Endothelial cell of umbilical vein (primary cell): ENCODE measurements at places on chromosomes 7 and 10. TPM values are rescaled to one million over a fixed set of nuclear protein-coding genes. Genes with fewer than 3 reads are reported as not detected.
A peak's percentile ranks its signal among the peaks of the same experiment; 100 is the strongest.

GRCh38 chr7:151408839-151409666 is 785 bp downstream of the WDR86 start:
- DNase-seq, result no peak

DNA sequence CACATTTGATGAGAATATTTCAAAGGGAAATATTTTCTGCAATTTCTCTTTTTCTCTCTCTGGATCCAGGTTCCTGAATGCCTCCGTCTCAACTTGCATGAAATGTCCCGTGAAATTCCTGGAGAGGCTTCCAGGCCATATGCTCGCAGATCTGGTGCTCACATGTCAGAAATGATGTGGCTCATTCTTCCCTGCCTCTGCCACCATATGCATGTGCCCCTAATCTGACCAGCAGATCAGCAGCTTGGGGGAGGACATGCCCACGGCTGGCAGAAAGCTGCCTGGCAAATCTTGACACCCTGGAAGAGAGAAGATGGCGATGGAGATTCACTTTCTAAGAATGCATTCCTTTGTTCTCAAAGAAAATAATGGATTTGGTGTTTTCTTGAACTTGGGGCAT is 490.7 kb downstream of the RPS24 start:
- DNase-seq, result no peak

DNA sequence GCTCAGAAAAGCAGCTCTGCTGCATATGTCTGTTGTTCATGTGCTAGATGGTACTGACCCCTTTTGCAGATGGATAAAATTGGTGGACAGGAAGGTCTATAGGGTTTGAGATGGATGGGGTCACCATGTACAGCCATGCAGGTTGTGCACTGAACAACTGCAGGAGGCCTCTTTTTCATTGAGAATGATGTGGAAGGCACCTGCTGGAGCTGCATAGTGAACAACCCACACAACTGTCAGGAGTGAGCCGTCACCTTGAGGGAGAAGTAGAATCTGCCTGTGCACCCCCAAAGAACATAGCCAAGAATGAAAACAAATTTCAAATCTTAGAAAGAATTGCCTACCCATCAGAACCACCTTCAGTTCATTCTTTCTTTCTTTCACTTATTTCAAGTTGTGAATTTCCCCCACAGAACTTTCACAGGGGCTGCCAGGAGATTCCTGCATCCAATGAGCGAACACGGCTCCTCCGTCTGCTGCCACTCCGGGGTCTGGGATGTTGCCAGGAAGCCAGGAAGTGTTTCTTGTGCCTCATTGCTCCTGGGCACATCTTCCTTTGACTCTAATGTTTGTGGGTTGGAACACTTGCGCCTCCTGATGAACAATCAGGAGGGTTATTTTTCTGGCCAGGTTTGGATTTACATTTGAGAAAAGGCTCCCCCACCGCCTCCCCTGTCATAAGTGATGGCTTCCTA is 53.7 kb upstream of the DOCK1 start:
- DNase-seq, result no peak

- peak; percentile 72 for DNase-seq
Observed at GRCh38 chr10:128061306-128062300, 64.6 kb downstream of the MKI67 start.

GRCh38 chr7:66957595-66958290 is 36.7 kb downstream of the TMEM248 start:
- DNase-seq, result no peak

DNA sequence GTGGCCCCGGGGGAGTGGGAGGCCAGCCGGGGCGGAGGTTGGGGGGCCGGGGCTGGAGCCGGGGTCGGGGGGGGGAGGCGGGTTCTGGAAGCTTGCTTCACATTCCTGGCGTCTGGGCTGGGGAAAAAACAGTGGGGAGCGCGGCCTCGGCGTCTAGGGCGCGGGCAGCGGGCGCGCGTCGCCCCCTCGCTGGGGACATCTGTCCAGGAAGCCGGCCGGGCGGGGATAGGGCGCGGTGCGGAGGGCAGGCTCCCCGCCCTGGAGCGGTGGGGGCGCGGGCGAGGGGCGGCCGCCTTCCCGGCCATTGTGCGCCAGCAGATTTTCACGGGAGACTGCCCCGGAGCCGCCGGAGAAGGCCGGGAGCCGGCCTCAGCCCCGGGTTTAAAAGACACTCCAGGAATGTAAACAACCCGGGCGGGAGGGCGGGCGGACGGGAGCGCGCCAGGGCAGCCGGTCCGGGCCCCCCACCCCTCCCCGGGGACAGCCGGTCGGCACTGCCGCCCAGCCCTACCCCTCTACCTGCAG is 1.4 kb downstream of the ZMIZ1 start:
- no peak for DNase-seq

Gene ANXA8
- total RNA-seq, result not detected in 2 replicates

DNA sequence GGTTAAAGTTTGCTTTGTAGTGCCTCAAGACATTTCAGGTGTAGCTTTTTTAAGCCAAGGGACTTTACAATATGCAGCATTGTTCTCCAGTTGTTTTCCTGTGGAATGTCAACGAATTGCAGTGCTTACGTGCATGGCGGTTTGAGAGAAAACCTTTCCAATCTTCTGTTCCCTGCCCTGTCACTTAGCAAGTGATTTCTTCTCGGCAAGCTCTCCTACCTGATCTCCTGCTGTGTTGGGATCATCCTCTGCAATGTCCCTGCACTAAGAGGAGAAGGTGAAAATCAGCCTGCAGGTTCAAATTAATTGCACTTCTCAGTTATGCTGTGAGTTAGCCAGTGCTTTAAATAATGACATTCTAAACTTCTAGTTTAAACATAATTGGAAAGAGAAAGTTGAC is 197.6 kb upstream of the FZD1 start:
- no peak for DNase-seq

Gene SCIN
- 0.69 TPM in 1 of 2 replicates, not detected in the other for total RNA-seq

DNA sequence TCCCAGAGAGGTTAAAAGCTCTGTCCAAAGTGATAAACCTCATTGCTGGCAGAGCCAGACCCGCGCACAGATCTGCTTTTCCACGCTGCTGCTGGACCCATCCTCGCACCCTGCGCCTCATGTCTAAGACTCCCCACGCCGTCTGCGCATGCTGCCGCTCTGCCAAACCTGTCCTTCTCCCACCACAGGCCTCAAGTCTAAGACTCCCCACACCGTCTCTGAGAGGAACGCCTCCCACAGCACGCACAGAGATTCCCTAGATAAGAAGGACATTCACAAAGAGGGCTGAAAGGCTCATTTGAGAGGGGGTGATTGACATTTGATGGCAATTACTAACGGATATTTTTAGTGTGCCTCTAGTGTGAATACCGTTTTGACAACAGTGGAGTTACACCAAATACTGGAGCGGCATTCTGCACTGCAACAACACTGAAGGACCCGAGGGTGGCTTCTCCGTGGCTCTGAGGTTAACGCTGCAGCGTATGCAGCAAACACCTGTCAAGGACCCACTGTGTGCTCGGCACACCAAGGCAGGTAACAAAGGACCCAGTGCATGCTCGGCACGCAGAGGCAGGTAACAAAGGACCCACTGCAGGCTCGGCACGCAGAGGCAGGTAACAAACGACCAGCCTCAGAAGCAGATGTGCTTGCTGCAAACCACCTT is 231.4 kb downstream of the DNAJB6 start:
- no peak for DNase-seq

Gene SPDYE6
- not detected in 2 replicates for total RNA-seq

Gene CDK14
- total RNA-seq, result 34.2 and 41.5 TPM in 2 replicates

- no peak for DNase-seq
Observed at GRCh38 chr10:95459446-95460045, 101.6 kb downstream of the SORBS1 start.

DNA sequence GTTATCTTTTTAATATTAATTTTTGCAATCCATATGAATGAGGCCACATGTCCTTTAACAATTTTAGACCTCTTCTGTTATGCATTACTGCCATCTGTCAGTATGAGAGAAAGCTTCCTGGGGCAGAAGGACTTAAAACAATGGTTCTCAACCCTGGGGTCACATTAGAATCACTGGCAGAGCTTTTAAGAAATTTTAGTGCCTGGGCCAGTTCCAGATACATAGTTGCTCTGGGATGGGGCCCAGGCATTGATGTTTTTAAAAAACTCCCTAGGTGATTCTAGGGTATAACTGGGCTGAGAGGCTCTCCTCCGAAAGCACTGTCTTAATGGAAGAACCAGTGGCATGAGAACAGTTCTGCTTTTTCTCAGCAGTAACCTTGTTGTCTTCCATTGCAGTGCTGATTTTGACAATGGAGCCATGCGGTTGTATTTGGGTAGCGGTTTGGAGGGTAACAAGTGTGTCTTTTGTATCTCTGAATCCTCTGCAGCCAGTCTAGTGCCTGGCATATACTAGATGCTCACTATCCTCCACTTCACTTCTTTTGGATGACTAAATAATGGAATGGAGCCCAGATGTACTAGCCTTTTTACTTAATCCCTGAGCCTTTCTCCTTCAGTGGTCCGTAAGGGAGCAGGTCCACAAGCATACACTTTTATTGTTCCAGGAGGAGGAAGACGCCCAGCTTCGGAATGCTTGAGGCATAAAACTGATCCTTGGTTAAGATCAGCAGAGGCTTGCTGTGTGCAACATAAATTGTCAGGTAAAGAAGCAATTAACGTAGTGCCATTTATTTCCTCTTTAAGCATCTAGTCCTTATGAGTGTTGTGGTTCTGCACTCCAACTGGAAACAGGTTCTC is 227.1 kb downstream of the AUTS2 start:
- DNase-seq, result no peak

- peak; percentile 35 for DNase-seq
Observed at GRCh38 chr10:103448746-103449145, 3.4 kb downstream of the CALHM2 start.

Gene MMP21
- not detected in 2 replicates for total RNA-seq

DNA sequence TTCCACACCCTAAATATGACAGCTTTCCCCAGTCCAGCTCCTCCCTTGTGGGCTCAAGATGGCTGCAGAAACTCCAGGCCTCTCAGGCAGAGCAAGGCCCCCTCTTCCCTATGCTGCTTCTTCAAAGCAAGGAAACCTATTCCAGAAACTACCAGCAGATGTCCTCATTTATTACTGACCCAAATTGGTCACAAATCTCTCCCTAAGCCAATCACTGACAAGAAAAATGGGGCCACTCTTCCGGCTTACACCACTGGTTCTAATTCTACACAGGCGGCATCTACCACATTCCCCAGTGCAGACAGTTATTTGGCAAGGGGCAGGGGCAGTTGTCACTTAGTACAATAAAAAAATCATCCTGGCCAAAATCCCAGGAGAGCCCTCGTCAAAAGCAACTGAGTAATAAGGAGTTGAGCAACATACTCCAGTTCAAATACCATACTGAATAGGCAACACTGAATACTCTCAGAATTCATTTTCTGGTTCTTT is 150.4 kb downstream of the SFMBT2 start:
- DNase-seq, result peak; percentile 64

- no peak for DNase-seq
Observed at GRCh38 chr10:118953598-118954393, 75.7 kb upstream of the NANOS1 start.
